ENCODE measurements at places on chromosomes 12 and 14. TPM values are rescaled to one million over a fixed set of nuclear protein-coding genes. Genes with fewer than 3 reads are reported as not detected.
A peak's percentile ranks its signal among the peaks of the same experiment; 100 is the strongest.

DNA sequence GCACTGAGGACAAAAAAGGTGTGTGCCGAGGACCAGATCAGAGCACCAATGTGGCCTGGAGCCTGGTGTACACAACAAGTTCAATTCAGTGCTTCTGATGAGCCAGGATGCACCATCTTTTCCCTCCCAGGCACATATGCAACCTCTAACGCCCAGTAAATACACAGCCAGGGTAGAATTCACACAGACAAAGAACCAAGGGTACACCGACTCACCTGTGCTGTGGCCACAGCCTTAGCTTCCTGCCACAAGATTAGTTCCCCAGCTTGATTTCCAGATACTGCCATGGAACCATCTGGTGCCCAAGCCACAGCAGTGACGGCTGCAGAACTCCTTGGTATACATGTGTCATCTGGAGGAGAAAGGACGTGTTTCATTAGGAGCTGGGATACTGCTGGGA lies 29.4 kb downstream of the PARP2 start:
- H3K27ac ChIP-seq: no peak overlapping the region
- no peak for DNase-seq
- no peak overlapping the region for H3K4me3 ChIP-seq
- H3K27me3 ChIP-seq: no peaks in the 10 kb centered on the region
- no peaks in the 10 kb centered on the region for H3K36me3 ChIP-seq
- no peaks in the 10 kb centered on the region for H3K4me1 ChIP-seq

GRCh38 chr12:93010461-93010860 lies 81.4 kb upstream of the EEA1 start:
- no peak overlapping the region for H3K27ac ChIP-seq
- H3K4me1 ChIP-seq: no peaks in the 10 kb centered on the region
- no peak for DNase-seq

DNA sequence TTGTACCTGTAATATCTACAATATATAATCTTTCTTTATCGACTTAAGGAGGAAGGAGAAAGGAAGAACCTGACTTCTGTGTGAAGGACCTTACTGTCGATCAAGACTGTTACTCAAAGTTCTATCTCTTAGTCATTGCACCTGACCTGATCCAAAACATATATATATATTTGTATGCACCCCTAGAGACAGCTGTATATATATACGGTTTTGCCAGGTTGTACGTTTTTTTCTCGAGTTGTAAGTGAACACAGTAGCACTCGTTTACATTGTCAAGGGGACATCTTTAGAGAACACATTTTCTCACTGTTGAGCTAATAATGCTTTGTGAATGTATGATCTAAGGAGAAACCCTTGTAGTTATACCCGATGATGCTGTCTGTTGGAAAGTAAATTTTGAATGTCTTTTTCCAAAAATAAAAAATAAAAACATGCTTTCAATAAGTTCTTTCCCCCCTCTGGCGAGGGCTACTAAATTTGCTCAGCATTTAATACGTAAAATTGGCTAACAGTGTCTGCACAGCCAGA lies 536 bp upstream of the SLC35E3 start:
- peak overlapping the region; percentile 75 for H3K4me3 ChIP-seq
- H3K36me3 ChIP-seq: no peaks in the 10 kb centered on the region
- no peaks in the 10 kb centered on the region for H3K27me3 ChIP-seq
- no peaks in the 10 kb centered on the region for H3K4me1 ChIP-seq
- H3K27ac ChIP-seq: peak overlapping the region; percentile 80
- DNase-seq: no peak

DNA sequence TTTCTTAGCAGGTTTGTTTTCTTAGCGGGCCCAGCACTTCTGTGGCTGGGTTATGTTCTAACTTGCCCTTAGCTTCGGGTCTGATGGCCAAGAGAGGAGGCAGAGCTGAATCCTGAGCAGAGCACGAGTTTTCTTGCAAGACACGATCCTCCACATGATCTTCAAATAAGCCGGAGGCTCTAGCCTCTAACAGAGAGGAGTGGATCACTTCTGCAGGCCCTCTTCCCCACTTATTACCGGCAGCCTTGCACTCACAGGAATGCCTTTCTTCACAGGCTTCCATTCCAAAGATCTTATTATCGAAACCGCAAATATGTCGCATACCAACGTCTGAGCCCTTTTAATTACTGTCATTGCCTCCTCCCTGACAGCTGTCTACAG lies 79.5 kb downstream of the SINHCAF start:
- no peak overlapping the region for H3K27ac ChIP-seq
- H3K27me3 ChIP-seq: no peaks in the 10 kb centered on the region
- H3K36me3 ChIP-seq: no peaks in the 10 kb centered on the region
- no peak overlapping the region for H3K4me3 ChIP-seq
- no peak for DNase-seq
- H3K4me1 ChIP-seq: no peaks in the 10 kb centered on the region

CLEC4C gene
- total RNA-seq: 2.0 TPM

- H3K4me3 ChIP-seq: no peak overlapping the region
Measured at GRCh38 chr14:20836668-20837338, 34.2 kb upstream of the RNASE1 start.

DNA sequence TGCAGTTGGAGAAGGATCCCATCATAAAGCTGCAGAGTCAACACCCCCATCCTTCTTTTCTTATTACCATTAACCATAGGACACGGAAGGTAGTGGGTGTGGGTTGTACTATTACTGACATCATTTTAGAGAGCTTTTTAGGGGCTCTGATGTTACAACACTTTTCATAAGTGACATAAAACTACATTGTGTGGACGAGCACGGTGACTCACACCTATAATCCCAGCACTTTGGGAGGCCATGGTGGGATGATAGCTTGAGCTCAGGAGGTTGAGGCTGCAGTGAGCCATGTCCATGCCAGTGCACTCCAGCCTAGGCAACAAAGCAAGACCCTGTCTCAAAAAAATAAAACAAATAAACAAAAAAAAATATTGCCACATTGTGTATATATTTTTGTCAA lies 167.1 kb downstream of the DUSP6 start:
- H3K4me3 ChIP-seq: no peak overlapping the region
- H3K4me1 ChIP-seq: no peaks in the 10 kb centered on the region
- H3K36me3 ChIP-seq: no peaks in the 10 kb centered on the region
- H3K27ac ChIP-seq: no peak overlapping the region

DNA sequence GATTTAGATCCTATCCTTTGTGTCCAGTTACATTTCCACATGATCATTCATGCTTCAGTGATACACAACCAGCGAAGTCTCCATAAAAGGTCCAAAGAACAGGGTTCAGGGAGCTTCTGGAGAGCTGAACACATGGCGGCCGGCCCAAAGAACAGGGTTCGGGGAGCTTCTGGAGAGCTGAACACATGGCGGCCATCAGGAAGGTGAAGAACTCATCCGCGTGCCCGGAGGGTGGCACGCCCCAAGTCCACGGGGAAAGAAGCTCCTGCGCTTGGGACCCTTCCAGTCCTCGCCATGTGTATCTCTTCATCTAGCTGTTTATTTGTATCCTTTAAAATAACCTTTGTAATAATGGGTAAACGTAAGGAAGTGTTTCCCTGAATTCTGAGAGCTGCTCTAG lies 91.9 kb upstream of the FLRT2 start:
- no peak for DNase-seq
- no peak overlapping the region for H3K4me3 ChIP-seq
- no peaks in the 10 kb centered on the region for H3K36me3 ChIP-seq
- H3K27me3 ChIP-seq: no peaks in the 10 kb centered on the region
- no peak overlapping the region for H3K27ac ChIP-seq
- no peaks in the 10 kb centered on the region for H3K4me1 ChIP-seq

DNA sequence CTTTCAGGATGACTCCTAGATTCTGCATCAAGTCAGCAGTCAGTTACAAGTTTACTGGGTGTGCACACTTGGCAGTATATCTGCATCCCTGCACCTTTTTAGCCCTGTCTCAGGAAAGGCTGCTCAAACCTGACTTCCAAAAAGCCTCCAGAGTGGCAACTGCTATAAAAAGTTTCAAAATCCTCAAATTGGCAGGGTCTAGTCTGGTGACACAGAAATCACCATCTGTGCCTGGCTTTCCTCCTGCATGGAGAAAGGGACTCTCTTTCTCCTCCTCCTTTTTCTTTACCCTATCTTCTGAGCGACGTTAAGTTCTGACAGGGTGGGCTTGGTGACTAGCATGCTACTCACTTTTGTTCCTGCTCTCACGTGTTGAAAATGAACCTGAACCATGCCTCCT lies 679.5 kb downstream of the C12orf50 start:
- H3K27me3 ChIP-seq: no peaks in the 10 kb centered on the region
- H3K4me3 ChIP-seq: no peak overlapping the region
- DNase-seq: no peak
- H3K4me1 ChIP-seq: peaks cover 13% of the 10 kb centered on the region
- no peaks in the 10 kb centered on the region for H3K36me3 ChIP-seq

C12orf60 gene
- total RNA-seq: 11.7 TPM

- H3K27ac ChIP-seq: no peak overlapping the region
- DNase-seq: no peak
- no peak overlapping the region for H3K4me3 ChIP-seq
- no peaks in the 10 kb centered on the region for H3K36me3 ChIP-seq
Measured at GRCh38 chr12:84276215-84276614, 636.4 kb downstream of the SLC6A15 start.

- DNase-seq: peak; percentile 18
- H3K4me3 ChIP-seq: peak overlapping the region; percentile 96
- H3K27me3 ChIP-seq: no peaks in the 10 kb centered on the region
- H3K27ac ChIP-seq: peak overlapping the region; percentile 89
- H3K4me1 ChIP-seq: no peaks in the 10 kb centered on the region
- no peaks in the 10 kb centered on the region for H3K36me3 ChIP-seq
Measured at GRCh38 chr14:32202491-32202997, 525 bp downstream of the RNU6-8 start.

DNA sequence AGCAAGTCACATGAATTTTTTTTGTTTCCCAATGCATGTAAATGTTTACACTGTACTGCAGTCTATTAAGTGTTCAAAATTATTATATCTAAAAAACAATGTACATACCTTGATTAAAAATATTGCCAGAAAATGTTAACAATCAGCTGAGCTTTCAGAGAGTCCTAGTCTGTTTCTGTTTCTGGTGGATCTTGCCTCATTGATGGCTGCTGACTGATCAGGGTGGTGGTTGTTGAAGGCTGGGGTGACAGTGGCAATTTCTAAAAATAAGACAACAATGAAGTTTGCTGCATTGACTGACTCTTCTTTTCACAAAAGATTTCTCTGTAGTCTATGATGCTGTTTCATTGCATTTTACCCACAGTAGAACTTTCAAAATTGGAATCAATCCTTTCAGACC lies 16.6 kb upstream of the KLRD1 start:
- H3K4me3 ChIP-seq: no peak overlapping the region
- no peaks in the 10 kb centered on the region for H3K36me3 ChIP-seq
- DNase-seq: no peak
- no peaks in the 10 kb centered on the region for H3K4me1 ChIP-seq
- no peak overlapping the region for H3K27ac ChIP-seq
- H3K27me3 ChIP-seq: no peaks in the 10 kb centered on the region

DCN gene
- 144 TPM for total RNA-seq

ANKS1B gene
- 30.9 TPM for total RNA-seq

DNA sequence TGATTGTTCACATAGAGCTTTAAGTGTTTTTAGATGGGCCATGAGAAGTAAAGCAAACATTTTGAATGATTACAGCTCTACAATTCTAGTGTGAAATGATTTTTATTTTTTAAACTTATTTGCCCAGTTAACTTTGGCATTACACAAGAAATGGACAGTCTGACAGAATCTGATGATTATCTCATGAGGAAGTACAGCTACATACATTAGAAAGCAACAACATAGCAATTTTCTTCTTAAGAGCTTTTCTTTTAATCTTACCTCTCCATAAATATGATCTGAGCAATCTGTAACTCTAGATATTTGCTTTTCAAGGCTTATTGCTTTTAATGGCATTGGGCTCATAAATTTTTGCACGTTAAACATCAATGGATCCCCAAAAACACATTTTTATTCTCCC lies 26.5 kb upstream of the PPP1R12A start:
- no peaks in the 10 kb centered on the region for H3K27me3 ChIP-seq
- no peaks in the 10 kb centered on the region for H3K4me1 ChIP-seq
- no peak for DNase-seq
- no peak overlapping the region for H3K4me3 ChIP-seq
- H3K36me3 ChIP-seq: no peaks in the 10 kb centered on the region

DNA sequence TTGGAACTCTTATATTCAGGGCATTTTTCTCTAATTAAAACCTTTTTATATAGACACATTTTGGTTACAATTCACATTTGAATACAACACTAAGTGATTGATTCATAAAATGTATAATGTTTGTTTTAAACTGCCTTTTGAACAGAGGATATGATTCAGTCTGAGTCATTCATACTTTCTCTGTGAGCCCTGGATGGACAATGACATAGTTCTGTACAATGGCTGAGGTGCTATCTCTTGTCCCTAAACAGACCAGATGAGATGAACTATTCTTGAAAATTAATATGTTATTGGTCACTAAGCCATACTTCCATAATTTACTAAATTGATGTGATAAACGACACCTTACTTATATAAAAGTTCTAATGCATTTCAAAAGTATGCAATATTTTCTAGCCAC lies 199.7 kb upstream of the ATXN7L3B start:
- no peaks in the 10 kb centered on the region for H3K4me1 ChIP-seq
- H3K27me3 ChIP-seq: no peaks in the 10 kb centered on the region
- DNase-seq: no peak
- H3K27ac ChIP-seq: no peak overlapping the region
- no peak overlapping the region for H3K4me3 ChIP-seq

- no peak overlapping the region for H3K4me3 ChIP-seq
- peaks cover 6% of the 10 kb centered on the region for H3K4me1 ChIP-seq
- H3K27ac ChIP-seq: no peak overlapping the region
- DNase-seq: no peak
- no peaks in the 10 kb centered on the region for H3K27me3 ChIP-seq
- no peaks in the 10 kb centered on the region for H3K36me3 ChIP-seq
Measured at GRCh38 chr12:2806700-2807099, 5.8 kb upstream of the ITFG2 start.

DNA sequence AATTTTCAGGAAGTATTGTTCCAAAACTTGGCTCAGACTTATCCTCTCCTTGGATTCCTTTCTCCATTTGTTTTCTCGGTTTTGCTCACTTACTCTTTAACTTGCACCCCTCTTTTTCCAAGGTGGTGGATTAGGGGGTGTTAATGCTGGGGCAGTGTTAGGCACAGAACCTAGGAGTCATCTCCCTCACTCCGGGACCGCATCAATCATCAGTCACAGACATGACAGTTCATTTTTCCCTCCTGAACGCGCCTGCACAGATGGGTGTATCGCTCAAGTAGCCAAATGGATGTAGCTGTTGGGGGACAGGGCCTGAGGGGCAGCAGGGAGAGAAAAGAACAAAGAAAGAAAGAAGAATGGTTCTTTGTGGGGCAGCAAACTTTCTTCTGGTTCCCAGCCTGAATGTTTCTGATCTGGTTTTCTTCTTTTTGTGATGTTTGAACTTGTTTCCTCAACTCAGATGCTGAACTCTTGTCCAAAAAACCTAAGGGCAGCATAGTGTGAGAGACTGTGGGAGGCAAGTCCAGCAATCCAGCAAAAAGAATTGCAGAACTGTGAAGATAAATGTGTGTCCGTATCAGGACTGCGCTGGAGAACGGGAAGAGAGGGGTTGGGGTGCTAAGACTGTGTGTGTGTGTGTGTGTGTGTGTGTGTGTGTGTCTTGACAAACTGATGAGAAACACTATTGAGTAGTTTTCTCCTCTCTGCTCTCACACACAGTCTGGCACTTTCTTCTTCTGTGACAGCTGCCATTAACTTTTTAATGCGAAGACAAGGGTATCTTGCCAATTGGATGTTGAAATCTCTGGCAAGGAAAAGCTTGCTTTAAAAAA lies 131.1 kb downstream of the FBXL14 start:
- no peaks in the 10 kb centered on the region for H3K4me1 ChIP-seq
- no peaks in the 10 kb centered on the region for H3K36me3 ChIP-seq
- H3K27me3 ChIP-seq: no peaks in the 10 kb centered on the region
- H3K27ac ChIP-seq: no peak overlapping the region
- DNase-seq: no peak

- no peak overlapping the region for H3K27ac ChIP-seq
- H3K36me3 ChIP-seq: no peaks in the 10 kb centered on the region
- DNase-seq: no peak
- no peak overlapping the region for H3K4me3 ChIP-seq
- no peaks in the 10 kb centered on the region for H3K4me1 ChIP-seq
Measured at GRCh38 chr12:24111616-24112015, 162.1 kb upstream of the SOX5 start.

Measured in testis (tissue), 5 donors.